Esophagus mucosa (tissue), 1 donor: ENCODE measurements at places on chromosomes 1 and 21. TPM values are rescaled to one million over a fixed set of nuclear protein-coding genes. Genes with fewer than 3 reads are reported as not detected.
A peak's percentile ranks its signal among the peaks of the same experiment; 100 is the strongest.

DNA sequence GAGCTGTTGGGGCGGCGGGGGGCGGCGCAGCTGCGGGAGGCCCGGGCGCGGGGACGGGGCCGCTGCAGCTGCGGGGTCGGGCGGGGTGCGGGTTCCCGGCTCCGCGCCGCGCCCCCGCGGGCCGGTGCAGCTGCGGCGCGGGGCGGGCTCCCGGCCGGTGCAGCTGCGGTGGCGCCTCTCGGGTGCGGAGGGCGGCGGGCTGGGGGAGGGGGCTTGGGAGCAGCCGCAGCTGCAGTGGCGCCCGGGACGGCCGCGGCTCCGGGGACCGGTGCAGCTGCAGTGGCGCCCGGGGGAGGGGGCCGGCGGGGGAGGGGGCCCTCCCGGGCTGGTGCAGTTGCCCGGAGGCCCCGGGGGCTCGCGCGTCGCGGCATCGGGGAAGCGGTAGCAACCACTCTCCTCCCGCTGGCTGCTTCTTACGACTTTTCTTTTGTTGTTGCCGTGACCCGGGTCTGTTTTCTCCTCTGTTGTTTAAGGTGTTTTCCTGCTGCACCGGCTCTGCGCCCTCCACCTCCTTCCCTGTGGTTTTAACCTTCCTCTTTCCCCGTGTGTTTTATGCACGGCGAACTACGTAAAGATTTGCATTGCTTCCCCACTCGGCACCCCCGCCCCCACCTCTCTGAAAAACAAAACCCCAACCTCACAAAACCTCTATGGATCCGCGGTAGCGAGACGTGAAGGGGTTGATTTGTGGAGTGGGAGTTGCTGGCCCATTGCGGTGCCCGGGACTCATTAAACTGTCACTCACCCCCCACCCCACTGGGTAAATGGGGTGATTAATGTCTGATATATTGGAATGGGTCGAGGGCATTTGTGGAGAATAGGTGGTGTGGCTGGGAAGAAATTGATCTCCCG, 1.7 kb upstream of the ZBTB18 start:
- ATAC-seq: no peak

DNA sequence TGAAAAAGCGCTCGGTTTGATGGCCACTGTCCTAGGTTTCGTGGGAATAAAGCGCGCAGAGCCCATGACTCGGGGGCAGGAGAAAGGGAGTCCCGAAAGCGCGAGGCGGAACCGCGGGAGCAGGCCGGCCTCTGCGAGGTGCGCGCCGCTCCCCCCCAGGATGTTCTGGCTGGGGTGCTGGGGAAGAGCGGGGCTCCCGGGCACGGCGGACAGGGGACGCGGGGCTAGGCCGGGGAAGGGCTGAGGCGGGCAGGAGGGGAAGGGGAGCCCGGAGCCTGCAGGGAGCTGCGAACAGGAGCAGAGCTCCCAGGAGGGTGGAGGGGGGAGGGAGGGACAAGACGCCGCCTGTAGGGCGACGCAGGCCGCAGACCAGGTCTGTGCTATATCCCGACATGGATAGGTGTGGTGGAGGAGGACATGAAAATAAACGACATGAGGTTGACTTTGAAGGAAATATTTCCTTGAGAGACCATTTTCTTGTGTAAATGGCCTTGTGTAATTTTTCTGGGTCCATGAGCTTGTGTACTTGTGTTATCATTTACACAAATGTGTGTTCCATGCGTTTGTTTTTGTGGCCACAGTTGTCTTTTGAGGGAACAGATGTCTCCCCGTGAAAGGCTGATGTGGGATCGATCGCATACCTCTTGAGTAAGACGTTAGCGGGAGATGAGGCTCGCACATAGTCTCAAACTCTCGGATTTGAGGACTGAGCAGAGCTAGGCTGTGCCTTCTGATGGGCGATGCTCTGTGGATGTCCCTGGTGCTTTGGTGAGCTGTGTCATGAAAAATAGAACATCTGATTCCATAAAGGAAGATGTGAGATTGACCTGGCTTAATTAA, 1.3 kb downstream of the PCNT start:
- peak; percentile 28 for ATAC-seq

- ATAC-seq: peak; percentile 84
Measured at GRCh38 chr1:228059634-228060457, 22.7 kb upstream of the ARF1 start.

DNA sequence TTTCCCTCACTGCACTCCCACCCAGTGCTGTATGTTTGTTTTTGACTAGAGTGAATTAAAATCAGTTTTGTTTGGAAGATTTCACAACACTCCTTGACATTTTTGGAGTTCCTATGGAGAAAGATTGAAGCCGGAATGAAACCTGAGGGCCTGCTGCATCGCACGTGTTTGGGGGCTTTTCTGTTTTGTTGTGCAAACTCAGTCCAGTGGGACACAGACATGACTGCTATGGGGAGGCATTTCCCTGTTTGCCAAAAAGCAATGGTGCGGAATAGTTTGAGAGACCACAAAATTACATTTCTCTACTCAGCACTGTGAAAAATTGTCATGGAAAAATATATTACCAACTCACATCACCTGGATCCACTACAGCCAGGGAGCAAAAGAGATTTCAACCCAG, 43.8 kb upstream of the KCNE2 start:
- no peak for ATAC-seq

DNA sequence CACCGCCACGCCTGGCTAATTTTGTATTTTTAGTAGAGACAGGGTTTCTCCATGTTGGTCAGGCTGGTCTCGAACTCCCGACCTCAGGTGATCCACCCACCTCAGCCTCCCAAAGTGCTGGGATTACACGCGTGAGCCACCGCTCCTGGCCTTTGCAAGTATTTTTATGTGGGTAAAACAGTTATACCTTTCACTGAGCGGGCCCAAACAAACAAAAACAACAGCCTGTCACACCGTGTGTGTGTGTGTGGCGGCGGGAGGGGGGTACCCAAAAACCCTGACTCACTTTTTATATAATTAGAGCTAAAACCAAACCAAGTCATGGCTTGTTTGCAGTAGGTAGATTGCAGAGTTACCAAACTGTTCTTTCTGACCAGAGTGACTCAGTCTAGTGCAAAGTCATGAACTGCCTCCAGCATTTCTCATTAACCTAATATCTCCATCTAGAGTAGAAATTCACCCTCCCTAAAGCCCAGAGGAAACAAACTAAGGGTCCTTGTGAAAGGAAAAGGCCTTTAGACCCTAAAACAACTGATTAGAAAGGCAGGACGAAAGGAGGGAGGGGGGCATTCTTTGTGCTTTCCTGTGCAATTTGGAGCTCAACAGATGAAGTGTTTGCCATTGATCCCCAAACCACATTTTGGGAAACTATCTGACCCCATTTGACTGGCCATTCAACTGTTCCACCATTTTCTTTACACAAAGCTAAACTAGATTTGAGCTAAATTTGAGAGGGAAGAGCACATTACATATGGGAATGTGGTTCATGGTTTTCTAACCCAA, 181.0 kb downstream of the DHRS3 start:
- peak; percentile 85 for ATAC-seq

The PLA2G2F gene
- total RNA-seq: 0.04 TPM

DNA sequence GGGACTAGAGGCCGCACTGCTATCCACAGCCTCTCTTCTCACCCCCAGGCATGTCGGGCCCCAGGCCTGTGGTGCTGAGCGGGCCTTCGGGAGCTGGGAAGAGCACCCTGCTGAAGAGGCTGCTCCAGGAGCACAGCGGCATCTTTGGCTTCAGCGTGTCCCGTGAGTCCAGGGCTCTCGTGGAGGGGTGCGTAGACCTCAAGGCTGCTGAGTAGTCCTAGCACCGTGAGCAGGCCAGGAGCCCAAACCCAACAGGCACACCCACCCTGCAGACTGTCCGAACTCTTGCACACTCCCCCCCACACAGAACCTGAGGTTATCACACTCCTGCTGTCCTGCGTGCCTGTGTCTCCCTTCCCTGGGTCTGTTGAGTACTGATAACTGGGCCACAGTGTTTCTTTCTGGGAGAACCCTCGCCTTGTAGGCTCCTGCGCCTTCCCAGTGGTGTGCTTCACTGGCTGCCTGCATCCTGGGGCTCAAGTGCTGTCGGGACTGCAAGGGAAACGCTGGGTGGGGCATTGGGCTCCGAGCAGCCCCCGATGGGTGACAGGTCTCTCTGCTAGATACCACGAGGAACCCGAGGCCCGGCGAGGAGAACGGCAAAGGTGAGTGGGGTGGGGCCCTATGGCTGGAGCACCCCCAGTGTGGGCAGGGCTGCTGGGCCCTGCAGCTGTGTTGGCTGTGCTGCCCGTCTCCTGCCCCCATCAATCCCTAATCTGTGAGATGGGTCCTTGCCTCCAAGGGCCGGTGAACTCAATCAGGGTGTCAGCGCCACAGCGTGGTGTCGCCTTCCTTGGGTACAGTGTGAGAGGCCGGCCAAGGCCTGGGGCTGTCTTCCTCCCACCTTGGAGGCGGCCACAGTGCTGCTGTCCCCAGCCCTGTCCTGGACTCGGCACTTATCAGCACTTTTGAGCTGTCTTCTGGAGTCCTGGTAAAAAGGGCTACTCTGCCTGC, 4.0 kb upstream of the GJC2 start:
- ATAC-seq: no peak

DNA sequence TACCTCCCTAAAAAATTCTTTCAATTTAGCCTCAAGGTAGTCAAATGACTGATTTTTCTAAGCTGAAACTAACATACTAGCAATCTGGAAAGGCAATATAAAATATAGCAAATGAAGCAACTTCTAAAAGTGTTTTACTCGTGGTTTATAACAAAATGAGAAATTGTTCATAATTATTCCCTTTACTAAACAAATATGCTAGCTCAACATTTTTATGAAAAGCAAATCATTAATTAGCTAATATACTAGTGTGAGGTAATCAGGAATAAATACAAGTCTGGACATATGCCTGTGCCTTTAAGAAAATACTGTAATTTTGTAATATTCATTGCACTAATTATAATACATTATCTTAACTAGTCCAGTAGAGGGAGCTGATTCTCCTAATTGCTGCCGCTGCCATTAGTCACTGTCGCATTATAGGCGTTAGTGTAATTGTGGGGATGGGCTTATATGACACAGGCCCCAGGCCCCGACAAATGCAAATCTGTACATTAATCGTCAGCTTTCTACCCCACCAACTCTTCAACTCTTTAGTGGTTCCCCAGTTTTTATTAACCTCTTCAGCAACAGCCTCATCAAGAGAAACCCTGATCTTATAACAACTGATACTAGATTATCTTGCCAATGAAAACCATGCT, 160.9 kb downstream of the GABPA start:
- ATAC-seq: peak; percentile 85

DNA sequence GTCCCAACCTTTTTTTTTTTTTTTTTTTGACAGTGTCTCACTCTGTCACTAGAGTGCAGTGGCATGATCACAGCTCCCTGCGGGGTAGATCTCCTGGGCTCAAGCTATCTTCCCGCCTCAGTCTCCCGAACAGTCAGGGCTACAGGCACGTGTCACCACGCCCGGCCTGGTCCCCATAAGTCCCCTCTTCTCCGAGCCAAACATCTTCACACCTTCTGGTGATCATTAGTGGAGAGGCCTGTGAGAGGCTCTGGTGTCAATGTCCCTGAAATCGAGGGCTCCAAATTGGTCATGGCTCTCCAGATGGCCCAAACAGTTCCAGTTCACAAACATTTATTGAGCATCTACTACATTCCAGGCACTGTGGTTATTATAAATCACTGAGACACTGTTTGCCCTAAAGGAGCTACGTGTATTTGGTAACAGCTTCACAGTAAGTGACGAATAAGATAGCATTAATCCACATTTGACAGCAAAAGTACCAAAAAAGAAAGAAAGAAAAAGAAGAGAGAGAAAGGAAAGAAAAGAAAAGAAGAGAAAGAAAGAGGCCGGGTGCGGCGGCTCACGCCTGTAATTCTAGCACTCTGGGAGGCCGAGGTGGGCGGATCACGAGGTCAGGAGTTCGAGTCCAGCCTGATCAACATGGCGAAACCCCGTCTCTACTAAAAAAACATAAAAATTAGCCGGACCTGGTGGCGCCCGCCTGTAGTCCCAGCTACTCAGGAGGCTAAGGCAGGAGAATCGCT, 867 bp upstream of the TIMM17A start:
- ATAC-seq: no peak

The CBR3 gene
- total RNA-seq: 33.7 TPM

- ATAC-seq: no peak
Measured at GRCh38 chr1:24452922-24453485, 37.4 kb downstream of the NIPAL3 start.

DNA sequence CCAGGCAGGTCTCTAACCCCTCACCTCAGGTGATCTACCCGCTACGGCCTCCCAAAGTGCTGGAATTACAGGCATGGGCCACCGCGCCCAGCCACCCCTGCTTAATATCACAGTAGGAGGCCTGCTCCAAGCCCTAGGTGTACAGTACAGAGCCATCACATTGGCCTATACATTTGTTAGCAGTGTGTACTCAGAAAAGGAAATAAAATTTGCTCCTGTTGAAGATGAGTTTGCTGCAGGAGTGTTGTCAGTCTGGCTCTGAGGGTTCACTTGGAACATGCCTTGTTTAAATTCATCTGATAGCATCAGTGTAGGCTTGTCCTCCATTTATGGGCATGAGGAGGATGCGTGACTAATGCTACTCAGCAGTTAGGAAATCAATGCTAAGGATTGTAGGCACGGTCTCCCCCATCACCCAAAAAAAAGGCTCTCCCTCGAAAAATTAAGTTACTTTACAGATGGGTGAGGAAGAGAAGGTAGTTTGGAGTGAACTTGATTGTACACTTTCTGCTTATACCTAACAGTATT, 4.6 kb upstream of the ENAH start:
- ATAC-seq: peak; percentile 21

- ATAC-seq: peak; percentile 17
Measured at GRCh38 chr21:35737899-35738346, 322.4 kb downstream of the SETD4 start.

The FAM131C gene
- 0.80 TPM for total RNA-seq

- peak; percentile 51 for ATAC-seq
Measured at GRCh38 chr21:46229133-46229922, 754 bp upstream of the LSS start.

The LORICRIN gene
- total RNA-seq: not detected

DNA sequence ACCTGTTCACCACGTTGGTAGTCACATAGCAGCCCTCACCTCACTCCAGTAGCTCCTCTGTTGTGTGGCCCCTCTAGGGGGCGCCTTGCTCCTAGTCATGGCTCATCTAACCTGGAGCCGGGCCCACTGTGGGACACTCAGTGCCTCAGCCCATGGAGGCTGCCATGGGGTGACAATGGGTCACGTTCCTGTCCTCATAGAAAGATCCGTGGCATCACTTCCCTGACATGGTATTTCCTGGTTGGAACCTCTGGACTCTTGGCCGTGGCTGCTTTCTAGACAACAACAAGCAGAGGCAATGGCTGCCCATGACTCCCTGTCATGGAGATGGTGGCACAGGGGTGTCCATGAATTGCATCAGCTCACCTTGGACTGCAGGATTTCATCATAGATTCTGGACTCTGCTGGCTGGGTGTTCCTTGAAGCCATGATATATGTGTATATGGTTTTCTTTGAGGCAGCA, 27.5 kb upstream of the SLAMF6 start:
- ATAC-seq: no peak
